ENCODE measurements at places on chromosomes 2 and 18.

GRCh38 chr2:42036413-42036812 lies 11.4 kb upstream of the PKDCC start:
- no peak for DNase-seq

GRCh38 chr2:202178346-202178958 lies 59.9 kb downstream of the SUMO1 start:
- DNase-seq: peak; percentile 39

DNA sequence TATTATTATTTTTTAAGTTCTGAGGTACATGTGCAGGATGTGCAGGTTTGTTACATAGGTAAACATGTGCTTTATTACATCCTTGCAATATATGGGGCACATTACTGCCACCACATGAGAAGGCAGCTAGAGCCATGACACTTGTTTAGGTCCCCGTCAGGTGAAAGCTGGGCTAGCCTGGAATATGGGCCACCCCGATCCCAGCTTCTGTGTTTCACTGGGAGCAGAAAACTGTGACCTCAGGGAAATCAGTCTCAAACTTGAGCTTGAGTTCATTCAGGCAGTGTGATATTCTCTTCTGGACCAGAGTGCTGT lies 176.9 kb downstream of the PIK3C3 start:
- DNase-seq: no peak

- no peak for DNase-seq
Measured at GRCh38 chr18:10120622-10121021, 206.8 kb downstream of the VAPA start.

- DNase-seq: no peak
Measured at GRCh38 chr2:177131858-177132257, 80.7 kb upstream of the HNRNPA3 start.

DNA sequence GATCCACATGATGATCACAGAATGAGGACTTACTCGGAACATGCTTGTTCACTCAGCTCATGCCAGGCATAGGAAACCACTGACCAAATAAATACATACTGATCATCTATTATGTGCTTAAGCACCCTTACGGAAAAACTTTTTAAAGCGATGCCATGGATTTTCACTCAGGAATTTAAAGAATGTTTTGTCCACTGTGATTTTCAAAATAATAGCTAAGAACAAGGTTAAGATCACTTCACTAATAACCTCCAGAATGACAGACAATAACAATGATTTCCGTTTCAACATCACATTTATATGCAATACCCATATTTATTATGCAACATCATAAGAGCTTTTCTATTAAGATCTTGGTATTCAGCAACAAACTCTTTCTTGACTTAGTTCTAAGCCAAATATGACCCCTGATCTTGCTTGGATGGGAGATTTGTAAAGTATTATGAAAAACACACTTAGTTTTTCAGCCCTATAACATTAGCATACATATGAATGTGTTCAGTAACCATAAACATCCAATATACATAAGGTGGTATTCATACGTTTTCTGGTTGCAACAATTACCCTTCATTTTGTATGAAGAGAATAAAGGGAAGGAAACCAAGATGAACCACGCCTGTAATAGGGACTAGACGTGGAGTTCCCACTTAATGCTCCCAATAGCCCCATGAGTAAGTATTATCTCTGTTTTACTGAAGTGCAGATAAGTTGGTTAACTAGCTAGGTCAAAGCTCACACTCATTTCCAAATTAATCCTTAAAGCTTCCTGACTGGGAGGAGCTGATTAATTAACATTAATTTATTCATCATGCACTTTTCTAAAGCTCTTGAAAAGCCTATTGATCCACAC lies 1.9 kb downstream of the CD302 start:
- no peak for DNase-seq

GRCh38 chr2:62662554-62662953 lies 43.0 kb upstream of the EHBP1 start:
- no peak for DNase-seq

DNA sequence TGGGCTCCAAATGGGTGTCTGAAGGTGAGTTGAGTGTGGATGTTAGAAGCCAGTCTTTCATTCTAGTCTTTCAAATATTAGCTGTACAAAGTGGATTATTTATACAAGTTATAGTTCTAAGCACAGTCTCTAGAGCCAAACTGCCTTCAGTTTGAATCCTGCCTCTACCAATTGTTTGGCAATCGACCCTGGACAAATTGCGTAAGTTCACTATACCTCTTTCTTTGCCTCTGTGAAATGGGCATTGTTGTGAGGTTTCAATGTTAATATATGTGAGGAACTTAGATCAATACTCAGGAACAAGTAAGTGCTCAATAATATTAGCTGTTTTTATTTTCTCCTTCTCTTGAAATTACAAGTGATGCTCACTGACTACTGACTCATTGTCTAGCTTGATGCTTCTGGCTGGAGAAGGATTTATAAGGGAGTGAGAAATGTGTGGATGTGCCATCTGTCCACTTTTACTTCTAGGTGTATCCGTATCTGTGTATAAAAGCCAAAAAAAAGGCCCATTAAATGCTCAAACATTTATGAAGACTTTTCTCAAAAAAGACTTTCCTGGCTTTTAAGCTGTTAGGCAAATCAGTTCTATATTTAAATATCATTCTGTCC lies 48.1 kb upstream of the RAPH1 start:
- no peak for DNase-seq

GRCh38 chr2:107006836-107007235 lies 120.9 kb upstream of the ST6GAL2 start:
- no peak for DNase-seq

- no peak for DNase-seq
Measured at GRCh38 chr2:74821177-74822126, 12.5 kb upstream of the HK2 start.

DNA sequence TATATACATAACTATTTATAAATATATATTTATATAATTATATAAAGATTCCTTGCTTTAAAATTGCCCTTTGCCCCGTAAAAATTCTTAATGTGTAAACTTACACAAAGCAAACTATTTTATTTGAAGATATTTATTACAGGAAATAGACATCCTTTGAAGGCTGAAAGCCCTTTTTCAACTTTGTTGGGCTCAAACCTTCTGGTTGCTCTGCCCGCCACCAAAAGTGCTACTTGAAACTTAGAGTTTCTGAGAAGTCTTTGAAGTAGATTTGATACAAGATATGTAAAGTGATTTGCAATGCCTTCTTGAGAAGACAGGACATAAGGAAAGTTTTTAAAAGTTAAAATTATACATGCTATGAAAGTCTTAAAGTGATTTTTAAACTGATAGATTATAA lies 36.6 kb upstream of the METAP1D start:
- no peak for DNase-seq

GRCh38 chr2:101773137-101773536 lies 75.6 kb downstream of the MAP4K4 start:
- no peak for DNase-seq

- no peak for DNase-seq
Measured at GRCh38 chr18:79601234-79601633, 78.4 kb upstream of the CTDP1 start.

DNA sequence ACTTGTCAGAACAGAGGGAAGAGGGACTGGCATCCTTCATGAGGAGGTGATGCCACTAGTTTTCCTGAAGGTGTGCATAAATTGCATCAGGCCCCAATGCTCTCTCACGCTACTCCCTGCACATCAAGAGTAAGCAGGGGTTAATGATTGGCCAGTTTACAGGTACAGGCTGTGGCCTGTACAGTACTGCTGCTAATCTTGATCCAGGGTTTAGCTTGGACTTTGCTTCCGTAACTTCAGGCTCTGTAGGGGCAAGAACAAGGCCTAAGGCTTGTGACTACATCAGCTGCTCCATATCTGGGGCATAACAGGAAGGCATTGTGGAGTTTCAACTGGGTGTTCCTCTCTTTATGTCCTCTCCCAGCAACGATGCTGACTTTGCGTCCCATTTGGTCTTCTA lies 96.8 kb upstream of the FZD7 start:
- no peak for DNase-seq
